ENCODE measurements at places on chromosomes 2 and 18.

GRCh38 chr2:120556911-120557310, 178.8 kb upstream of the GLI2 start:
- no peak for DNase-seq

DNA sequence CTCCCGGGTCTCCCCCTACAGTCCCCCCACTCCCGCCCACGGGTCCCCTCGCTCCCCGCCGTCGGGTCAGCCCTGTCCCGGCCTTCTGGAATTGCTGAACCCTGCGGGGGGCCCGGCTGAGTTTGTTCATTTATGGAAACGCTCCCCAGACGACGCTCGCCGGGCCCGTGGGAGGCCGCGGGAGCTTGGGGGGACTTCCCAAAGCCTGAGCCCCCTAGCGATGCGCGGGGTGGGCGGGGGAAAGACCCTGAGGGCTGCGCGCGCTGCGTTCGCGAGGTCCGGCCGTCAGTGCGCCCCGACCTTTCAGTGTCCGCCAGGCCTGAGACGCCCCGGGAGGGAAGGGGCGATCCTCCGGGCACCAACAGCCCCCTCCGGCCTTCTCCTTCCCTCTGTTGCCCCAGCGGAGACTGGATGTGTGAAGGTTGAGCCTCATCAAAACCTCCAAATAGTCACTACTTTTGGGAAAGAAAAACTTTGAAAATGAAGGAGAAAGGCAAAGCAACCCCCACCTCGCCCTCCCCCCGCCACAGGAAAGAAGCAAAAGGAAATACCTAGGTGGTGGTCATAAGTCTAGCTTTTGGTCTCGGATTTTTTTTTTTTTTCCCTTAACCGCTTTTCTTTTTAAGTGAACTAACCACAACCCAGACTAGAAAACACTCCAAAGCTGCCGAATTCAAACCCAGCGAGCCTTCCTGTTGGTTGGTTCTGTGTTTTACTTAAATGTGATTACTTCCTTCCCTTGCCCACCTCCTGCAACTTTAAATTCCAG, 509 bp upstream of the CYS1 start:
- DNase-seq, result no peak

GRCh38 chr2:9649261-9649660, 18.5 kb upstream of the YWHAQ start:
- DNase-seq, result no peak

DNA sequence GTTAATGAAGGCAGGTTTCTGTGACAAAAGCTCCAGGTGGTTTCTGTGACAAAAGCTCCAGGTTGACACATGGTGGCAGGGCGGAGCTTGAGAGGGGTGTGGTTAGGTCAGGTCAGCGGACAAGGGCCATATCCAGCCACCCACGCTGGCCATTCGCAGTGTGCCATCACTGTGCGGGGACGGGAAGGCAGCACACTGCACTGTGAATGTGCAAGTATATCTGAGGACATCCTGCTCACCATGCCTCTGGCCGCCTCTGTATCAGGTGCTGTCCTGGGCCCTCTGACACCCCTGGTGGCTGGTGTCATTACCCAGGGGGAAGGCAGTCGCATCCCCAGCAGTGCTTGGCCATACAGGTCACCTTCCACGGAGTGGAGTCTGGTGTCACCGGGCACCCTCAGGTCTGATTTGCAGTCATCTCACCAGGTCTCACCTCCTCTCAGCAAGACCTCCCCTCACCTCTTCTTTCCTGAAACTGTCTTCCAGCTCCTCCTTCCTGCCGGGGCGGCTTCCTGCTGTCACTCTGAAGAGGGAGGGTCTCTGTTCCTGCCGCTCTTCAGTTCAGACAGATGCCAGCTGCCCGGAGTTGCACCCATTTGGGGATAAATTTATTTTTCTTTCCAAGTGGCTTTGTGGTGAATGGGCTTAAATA, 34.9 kb downstream of the CTIF start:
- DNase-seq, result no peak

GRCh38 chr2:236993286-236993685, 92.4 kb upstream of the COPS8 start:
- no peak for DNase-seq

DNA sequence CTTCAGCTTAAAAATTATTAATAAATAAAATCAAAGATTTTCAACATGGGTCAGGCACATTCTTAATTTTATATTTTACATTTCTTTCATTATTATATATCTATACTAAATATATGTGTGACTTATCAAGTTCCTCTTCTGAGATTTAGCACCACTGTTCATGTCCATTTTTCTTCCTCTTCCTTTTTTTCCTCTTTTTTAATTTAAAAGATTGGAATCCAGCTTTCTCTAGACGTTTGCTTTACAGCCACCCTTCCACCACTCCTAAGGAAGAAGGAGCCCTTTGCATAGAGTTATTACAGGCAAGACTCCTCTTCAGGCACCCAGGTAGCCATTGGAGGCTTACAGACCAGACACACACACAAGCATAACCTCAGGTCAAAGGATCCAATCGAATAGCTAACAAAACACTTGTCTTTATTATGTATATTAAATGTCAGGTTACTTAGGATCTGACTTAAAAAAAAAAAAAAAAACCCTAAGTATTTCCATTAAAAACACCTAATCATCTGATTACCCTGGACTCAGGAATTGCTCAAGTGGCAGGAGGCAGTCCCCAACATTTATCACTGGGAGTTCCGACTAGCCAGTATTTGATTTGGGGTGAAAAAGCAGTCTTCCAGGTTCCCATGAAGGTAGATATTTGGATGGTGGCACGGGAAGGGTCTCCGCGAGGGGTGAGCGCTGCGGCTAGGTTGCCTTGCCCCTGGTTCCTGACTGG, 2.4 kb upstream of the ZEB2 start:
- no peak for DNase-seq

- no peak for DNase-seq
These were observed 151.7 kb downstream of the ARHGAP28 start for GRCh38 chr18:6881034-6881820.

- no peak for DNase-seq
These were observed 318.0 kb downstream of the FIGN start for GRCh38 chr2:163417596-163418337.

GRCh38 chr2:191006997-191007783, 6.8 kb downstream of the STAT1 start:
- DNase-seq, result no peak
